ENCODE measurements at places on chromosomes 5 and 9.

DNA sequence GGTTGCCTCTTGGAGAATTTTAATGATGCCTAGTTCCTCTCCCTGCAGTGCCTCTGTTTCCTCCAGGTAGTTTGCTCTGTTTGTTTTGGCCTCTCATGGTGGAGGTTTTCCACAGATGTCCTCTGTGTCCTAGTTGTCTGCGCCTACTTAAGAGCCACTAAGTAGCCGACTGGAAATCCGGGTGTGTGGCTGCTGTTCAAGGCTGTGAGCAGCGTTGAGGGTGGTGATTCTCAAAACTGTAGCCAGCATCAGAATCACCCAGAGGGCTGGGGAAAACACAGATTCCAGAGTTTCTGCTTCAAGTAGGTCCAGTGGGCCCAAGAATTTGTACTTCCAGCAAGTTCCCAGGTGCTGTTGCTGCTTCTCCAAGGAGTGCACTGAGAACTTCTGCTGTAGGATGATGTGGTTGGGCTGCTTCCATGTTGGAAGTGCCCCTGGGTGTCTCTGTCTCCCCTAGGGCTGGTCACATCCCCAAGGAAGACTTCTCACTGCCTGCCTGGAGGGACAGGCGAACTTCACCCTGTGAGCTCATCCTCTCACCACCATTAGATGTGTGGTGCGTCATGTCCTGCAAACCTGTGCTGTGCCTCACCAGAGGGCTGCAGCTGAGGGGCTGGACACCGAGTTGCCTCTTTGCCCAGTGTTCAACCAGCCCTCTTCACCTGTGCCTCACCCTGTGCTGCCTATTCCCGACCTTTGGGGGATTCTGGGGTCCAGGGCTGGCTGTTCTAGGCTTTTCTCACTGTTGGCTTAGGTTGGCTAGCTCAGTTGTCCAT, 34.8 kb downstream of the SECISBP2 start:
- DNase-seq = no peak

DNA sequence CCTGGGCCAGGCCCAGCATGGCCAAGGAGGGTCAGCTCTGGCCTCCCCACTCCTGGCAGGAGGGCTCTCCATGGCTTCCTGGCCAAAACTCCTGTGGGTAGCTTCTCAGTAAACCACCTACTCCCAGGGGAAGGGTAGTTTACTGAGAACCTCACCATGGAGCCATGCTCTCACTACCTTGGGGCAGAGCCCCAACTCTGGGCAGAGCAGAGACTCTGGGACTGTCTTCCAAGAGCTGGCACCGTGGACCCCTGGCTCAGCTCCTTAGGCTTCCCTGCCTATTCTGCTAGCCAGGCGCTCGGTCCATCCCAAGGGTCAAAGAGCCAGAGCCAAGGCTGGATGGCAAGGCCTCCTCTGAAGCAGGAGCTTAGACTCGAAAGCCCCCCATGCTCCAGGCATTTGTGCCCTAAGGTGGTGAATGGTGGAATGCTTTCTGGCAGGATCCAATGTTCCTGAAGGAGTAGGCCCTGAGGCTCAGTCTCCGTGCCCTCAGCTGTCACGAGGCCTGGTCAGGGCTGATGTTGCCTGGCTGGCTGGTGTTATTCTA, 19.6 kb downstream of the TCF7 start:
- no peak for DNase-seq

- DNase-seq = no peak
These were observed 139.3 kb downstream of the RAPGEF6 start for GRCh38 chr5:131495536-131496399.

DNA sequence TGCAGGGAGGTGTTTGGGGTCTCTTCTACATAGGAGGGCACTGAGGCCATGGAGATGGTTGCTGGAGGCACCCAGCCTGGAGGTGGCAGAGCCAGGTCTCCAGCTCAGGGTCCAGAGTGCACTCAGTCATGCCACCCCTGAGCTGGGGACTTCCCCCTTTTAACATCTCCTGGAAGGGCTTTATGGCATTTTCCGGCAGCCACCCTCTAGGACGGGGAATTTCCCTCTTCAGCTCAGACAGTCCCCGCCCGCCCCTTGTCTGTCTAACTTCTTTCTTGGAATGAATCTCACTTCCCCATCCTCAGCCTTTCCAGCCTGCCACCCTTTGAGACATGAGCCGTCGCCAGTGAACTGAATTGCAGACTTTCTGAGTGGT, 49.9 kb downstream of the COL15A1 start:
- DNase-seq = no peak

DNA sequence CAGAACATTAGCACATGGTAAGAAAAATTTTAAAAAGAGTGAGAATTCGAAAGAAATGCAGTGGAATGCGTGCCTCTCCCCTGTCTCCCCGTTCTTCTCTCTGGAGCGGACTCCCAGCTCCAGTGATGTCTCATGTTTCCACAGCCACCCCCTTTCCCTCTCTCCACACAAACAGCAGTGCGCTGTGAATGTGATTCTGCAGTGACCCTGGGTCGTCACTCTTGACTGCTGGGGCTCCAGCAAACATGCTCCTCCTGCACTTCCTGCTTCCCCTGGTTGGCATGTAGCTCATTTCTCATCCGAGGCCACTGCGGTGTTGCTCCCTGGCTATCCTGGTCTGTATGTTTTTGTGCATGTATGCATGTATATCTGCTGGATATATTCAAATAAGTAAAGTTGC, 13.3 kb downstream of the PHF2 start:
- DNase-seq = no peak

- DNase-seq = no peak
These were observed 105.0 kb upstream of the TUT7 start for GRCh38 chr9:86459191-86459590.

GRCh38 chr9:81669041-81669651, 20.2 kb downstream of the TLE1 start:
- no peak for DNase-seq

- DNase-seq = no peak
These were observed 107.7 kb upstream of the DAPK1 start for GRCh38 chr9:87389936-87390335.

GRCh38 chr9:35745569-35745968, 3.5 kb downstream of the GBA2 start:
- no peak for DNase-seq

DNA sequence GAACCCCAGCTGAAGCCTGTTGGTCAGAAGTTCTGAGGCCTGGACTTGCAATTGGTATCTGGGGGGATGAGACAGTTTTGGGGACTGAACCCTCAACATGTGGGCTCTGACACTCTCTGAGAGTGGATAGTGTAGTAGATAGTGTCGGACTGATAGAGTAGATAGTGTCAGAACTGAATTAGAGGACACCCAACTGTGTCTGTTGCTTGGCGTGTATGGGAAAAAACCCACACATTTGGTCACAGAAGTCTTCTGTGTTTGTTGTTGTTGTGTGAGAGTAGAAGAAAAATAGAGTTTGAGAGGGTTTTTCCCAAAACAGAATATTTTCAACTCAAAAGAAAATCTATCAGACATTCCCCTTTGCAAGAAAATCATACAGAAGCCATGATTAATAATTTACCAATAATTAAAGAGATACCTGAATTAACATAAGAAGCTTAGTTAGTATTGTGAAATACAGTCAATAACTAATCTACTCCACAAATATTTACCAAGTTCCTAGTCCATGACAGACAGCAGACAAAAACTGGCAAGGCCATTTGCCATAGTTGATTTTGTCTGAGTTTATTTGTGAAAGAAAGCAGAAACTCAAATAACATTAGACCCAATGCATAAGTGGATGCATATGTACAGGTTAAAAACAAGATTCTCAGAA, 170.9 kb downstream of the CTNND2 start:
- no peak for DNase-seq

- DNase-seq = no peak
These were observed 266.8 kb upstream of the ACTBL2 start for GRCh38 chr5:57749396-57749795.

- no peak for DNase-seq
These were observed 23.2 kb upstream of the SPTAN1 start for GRCh38 chr9:128529191-128529590.

GRCh38 chr9:108621991-108622855, 233.6 kb downstream of the ACTL7B start:
- DNase-seq = no peak

GRCh38 chr9:4762886-4763541, 22.0 kb upstream of the AK3 start:
- DNase-seq = peak; percentile 92

DNA sequence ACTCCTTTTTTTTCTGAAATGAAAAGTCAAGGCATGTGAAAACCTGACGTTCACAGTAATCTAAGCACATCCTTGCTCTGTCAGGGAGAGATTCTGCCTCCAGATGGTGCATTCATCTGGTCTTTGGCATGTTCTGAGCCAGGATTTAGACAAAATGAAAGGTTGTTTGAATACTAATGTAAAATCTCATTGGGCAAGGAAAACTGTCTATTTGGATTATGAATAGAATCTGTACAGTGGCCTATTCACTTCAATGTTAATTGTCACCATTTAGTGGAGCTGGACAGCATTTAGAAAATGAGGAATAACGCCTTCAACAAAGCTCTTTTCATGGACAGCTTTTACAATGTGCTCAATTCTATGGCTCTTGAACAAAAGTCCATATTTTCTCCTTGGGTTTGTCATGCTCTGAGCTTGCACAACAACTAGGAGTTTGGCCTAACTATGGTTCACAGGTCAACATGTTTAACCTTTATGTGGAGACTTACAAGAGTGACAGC, 28.9 kb downstream of the ARHGEF28 start:
- no peak for DNase-seq

GRCh38 chr5:128228521-128228920, 145.0 kb downstream of the SLC12A2 start:
- DNase-seq = no peak

- no peak for DNase-seq
These were observed 341.1 kb upstream of the RGMB start for GRCh38 chr5:98432378-98432777.

DNA sequence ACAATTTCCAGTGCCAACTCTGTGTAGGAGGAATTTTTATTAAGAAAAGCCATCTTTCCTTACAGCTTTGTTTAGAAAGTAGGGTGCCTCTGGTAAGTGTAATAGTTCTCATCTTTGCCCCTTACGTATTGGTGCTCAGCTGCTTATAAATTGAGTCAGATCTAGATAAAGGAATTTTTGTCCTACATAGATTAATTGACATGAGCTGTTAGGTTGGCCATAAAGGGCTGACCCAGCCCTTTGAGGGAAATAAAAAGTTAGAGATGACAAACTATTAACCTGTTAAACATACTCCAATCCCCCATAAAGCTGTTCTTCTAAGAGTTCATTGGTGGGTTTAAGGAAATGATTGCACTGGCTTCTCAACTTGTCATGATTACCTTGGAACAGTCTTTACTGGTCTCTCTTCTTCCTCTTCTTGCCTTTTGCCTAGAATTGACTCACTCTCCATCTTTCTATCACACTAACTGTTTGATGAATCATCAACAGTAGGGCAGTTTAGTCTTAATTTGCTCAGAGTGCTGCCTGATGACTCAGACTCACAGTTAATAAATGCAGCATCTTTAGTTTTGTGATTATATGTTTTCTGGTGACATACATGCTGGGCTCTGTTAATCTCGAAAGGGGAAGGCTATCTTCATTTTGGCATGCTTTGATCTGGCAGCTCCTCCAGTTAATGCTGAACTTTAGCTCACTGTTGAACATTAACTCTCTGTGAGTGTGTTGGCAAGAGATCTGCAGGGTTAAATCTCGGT, 51.7 kb downstream of the ARHGAP26 start:
- peak; percentile 7 for DNase-seq

DNA sequence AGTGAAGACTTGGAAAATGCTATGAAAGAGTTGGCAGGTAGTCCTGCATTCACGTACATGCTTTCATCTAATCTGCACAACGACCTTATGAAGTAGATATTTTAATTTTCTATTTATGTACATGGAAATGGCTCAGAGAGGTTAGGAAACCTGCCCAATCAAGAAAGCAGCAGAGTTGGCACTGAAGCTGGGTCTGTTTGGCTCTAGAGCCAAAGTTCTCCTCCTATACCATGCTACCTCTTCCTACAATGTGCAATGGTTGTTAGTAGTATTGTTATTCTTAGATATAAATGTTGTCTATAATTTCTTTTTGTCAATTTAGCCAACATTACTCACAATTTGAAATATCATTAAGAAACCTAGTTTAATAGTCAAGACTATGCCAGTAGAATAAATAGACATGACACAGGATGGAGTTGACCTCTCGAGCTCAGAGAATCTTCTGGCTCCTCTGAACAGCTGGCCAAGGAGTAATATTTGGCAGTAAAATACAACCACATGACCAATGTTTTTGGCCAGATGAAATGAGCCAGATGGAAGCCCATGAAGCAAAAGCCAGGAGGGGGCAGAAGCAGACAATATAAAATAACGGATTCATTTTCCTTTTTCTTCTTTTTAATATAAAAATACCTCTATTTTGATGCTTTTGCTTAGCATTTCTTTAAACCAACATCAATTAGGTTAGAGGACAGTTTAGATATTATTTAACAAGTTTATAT, 542.3 kb downstream of the PDE4D start:
- DNase-seq = no peak

GRCh38 chr5:39195198-39195826, 24.1 kb downstream of the FYB1 start:
- DNase-seq = no peak

DNA sequence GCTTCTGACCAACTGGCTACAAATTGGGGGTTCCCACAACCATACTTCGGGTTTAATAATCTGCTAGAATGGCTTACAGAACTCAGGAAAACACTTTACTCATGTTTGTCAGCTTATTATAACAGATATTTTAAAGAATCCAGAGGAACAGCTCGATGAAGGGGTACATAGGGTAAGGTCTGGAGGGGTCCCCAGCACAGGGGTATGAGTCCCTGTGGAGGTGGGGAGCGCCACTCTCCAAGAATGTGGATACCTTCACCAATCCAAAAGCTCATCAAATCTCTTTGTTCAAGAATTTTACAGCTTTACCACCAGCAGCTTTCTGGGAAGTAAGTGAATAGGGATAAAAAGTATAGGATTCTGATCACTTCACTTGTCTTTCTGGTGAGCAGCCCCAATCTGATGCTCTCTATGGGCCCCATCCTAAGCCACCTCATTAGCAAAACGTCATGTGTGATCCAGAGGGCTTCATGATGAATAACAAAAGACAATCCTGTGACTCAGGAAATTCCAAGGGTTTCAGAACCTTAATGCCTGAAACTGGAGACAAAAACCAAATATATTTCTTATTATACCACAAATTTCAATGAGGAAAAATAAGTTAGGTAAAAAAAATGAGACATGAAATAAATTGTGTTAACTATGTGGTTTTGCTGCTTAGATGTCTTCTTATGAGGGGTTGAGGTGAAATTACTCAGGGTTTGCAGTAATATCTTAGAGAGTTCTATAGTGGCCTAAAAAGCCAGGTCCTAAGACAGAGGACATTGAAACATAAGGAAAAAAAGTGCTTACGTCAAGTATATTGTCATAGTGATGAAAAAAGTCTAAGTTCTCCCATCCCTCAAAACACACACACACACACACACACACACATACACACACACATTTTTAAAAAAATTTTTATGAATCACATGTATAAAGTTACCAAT, 290.5 kb downstream of the ANXA1 start:
- DNase-seq = no peak

DNA sequence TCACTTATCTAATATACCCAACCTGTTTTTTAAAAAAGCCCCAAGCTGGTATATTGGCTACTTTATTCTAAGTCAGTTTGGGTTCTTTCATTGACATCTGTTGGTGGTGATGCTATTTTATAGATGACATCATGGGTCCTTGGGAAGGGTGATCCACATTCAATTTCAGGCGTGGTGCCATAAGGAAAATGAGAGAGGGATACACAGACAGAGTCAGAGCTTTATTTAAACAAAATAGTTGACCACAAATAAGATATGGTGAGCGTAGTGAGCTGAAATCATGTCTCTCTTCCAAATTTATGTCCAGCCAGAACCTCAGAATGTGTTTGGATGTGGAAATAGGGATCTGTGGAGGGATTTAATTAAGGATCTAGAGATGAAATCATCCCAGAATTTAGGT, 302.4 kb downstream of the MAT2B start:
- no peak for DNase-seq

GRCh38 chr9:96621618-96622017, 2.0 kb upstream of the CDC14B start:
- DNase-seq = no peak

All from hematopoietic multipotent progenitor cell treated with erythropoietin and hydrocortisone succinate and interleukin-3 and kit ligand, for 15 days (in vitro differentiated cells).